ENCODE measurements at places on chromosomes 6 and 20. TPM values are rescaled to one million over a fixed set of nuclear protein-coding genes. Genes with fewer than 3 reads are reported as not detected.

DNA sequence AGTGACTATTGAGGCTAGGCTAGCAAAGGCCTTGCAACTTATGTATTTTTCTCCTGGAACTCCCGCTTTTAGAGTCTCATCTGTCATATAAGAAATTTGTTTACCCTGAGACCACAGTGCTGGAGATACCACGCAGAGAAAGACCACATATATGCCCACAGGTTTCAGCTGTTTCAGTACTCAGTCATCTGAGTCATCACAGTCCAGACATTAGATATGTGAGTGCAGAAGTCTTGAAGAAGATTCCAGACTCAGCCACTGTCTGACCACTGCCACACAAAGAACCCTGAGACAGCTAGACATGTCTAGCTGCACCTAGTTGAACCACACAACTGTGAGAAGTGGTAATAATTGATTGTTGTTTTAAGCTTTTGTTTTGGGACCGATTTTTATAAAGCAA is 648.3 kb downstream of the EPM2A start:
- no peak for DNase-seq

DNA sequence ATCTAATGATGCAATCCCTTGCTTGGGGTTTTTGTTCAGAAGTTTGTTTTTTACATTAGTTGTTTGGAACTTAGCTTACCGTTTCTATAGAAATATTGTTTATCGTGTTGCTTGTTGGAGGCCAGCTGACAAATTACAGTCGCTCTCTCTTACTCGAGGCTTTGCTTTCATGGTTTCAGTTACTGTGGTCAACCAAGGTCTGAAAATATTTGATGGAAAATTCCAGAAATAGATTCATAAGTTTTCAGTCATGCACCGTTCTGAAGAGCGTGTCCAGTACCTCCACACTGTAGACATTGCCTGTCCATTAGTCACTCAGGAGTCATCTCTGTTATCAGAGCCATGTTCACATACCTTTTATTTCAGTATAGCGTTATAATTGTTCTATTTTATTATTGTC is 47.9 kb downstream of the DEK start:
- peak; percentile 7 for DNase-seq

GRCh38 chr20:25037288-25038102 is 20.4 kb downstream of the ACSS1 start:
- DNase-seq: no peak

Gene SLC4A11
- 0.32 TPM for total RNA-seq

- no peak for DNase-seq
Observed at GRCh38 chr6:11462742-11463397, 74.7 kb upstream of the TMEM170B start.

GRCh38 chr6:31336896-31337496 is 20.0 kb downstream of the HLA-B start:
- no peak for DNase-seq

DNA sequence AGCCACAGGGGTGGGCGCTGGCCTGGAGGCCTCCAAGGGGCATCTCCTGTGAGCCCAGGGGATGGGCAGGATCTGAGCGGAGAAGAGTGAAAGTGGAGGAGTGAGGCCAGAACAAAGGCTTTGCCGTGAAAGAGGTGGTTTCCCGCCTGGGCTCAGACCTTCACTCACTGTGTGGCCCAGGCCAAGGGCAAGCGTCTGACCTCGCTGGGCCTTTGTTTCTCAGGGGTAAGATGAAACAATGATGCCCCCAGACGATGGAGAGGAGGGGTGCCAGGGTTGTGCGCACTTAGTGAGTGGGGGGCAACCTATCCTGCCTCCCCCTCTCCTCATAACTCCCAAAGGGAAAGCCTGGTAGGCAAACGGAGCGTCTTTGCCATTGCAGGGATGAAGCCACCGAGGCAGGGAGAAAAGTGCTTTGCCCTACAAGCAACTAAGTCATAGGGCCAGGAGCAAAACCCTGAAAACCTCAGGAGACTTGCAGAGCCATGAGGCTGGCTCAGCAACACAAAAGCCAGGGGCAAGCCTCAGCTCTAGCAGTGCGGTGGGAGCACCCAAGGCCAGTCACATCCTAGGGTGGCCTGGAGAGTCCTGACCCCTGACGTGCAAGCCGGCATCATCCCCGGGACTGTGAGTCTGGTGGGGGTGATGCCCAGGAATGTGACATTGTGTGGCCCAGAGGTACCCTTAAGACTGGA is 897 bp upstream of the STMN3 start:
- no peak for DNase-seq

GRCh38 chr6:3744211-3744900 is 7.2 kb downstream of the PXDC1 start:
- no peak for DNase-seq

GRCh38 chr6:132298344-132298949 is 102.8 kb downstream of the MOXD1 start:
- DNase-seq: no peak

Gene HMGCLL1
- total RNA-seq: 4.3 TPM

- peak; percentile 29 for DNase-seq
Observed at GRCh38 chr20:22525069-22525820, 59.1 kb downstream of the FOXA2 start.

DNA sequence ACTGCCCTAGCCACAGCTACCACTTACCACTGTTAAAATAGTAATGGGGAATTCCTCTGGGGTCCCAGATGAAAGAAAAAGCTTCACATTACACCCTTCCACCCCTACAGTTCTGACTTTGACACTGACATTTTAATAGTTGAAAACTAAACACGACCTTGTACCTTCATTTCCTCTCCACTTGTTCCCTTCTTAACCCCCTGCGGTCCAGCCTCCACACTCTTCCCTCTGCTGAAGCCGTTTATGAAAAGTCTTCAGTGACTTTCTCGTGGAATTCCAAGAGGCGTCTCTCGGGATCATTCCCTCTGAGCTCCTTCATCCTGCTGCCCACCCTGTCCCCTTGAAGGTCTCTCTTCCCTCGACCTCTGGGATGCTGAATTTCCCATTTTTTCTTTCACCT is 36.6 kb upstream of the TIAM2 start:
- DNase-seq: no peak

Gene CD40
- 18.2 TPM for total RNA-seq

DNA sequence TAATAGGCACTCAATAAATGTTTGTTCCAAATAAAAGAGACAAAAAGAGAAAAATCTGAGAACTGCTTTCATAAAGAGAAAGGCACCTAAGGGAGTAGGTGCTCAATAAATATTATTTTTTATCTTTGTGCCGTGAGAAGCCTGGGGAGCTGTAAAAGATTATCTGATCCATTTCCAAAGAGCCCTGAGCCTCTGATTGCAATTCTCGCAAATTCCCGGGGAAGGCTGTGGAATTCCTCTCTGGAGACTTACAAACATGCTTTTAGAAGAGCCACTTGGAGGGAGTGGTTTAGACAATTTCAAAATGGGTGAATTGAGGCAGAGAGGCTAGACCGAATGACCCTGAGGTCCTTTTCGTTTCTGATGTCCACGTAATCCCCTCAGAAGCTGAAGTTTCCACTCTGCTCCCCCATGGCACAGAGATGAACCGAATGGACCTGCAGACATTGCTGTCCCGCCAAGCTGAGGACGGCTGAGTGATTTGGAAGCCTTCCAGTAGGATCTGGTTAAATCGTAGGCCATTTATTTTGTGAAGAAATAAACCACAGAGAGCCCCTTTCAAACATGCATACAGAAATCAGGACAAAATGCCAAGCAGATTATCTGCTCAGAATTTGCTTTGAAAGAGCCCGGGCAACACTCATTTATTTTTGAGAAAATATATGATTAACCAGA is 77.8 kb downstream of the PKHD1 start:
- no peak for DNase-seq

DNA sequence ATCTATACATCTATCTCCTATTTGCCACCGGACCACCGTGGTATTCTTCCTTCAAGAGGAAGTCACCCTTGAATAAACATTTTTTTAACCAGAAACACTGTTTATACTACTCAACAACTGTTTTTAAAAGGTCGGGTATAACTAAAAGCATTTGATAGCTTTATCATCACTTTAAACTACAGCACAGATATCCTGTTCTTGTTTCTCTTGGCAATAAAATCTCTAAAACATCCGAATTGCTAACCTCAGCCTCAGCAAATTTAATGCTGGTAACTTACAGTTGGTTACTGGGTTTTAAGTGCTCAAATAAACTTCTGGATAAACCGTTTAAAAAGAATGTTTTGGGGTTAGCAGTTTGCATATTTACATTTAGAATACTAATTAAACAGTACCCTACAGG is 20.4 kb downstream of the ZUP1 start:
- no peak for DNase-seq

GRCh38 chr6:117540670-117541069 is 58.2 kb downstream of the DCBLD1 start:
- DNase-seq: no peak

Gene SMIM13
- 11.5 TPM for total RNA-seq

GRCh38 chr6:149392535-149392934 is 7.5 kb upstream of the SUMO4 start:
- DNase-seq: no peak

DNA sequence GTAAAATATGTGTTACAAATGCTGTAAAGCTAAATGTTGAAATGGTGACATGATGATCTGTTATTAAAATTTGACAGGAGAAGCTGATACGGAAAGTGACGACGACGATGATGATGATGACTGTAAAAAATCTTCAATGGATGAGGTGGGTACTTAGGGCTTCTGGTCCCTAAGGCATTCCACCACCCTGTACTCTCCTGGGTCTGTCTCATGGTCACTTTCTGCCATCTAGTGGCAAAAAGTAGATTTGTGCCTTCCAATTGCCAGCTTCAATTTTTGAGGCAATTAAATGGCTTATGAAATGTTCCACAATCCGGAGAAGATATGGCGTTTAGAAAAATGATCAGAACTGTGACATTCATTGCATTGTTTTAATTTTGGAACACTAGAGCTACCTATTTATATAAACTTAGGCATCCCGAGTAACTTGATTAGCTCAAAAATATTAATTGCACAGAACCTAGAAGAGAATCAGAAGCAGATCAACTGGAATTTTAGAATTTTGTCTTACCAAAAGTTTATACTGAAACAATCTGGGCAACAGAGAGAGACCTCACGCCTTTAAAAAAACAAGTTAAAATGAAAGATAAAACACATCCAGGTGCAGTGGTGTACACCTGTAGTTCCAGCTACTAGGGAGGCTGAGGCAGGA is 346.5 kb upstream of the PLCB4 start:
- no peak for DNase-seq

Gene DDX43
- total RNA-seq: 0.80 TPM

Gene XKR7
- total RNA-seq: not detected

DNA sequence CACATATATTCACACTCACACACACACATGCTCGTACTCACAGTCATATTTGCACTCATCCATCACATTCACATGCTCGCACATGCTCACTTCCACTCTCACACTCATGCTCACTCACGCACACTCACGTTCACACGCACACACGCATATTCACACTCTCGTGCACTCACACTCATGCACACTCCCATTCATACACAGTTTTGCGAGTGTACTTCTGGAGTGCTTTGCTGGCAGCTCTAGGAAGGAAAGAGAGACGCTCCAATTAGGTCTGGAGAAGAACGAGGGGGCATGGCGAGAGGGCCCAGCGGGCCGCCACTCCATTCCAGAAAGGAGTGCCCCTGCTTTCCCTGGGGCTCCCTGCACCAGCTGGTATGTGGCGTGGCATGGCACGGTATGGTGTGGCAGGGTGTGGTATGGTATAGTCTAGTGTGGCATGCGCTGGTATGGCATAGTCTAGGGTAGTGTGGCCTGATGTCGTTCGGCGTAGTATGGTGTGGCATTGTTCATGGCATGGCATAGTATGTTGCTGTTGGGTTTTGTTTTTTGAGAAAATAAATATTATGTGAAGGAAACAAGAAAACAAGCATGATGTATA is 216.8 kb upstream of the CDYL start:
- DNase-seq: peak; percentile 55

Gene KCNK15
- 3.6 TPM for total RNA-seq

- DNase-seq: no peak
Observed at GRCh38 chr6:157748839-157749571, 74.0 kb upstream of the SNX9 start.

GRCh38 chr6:155075930-155076695 is 81.0 kb downstream of the TIAM2 start:
- peak; percentile 47 for DNase-seq

Gene ATP6V1G2
- total RNA-seq: 2.3 TPM

Gene MED23
- total RNA-seq: 18.1 TPM

Gene GPR6
- not detected for total RNA-seq

Gene COL9A3
- 22.9 TPM for total RNA-seq

DNA sequence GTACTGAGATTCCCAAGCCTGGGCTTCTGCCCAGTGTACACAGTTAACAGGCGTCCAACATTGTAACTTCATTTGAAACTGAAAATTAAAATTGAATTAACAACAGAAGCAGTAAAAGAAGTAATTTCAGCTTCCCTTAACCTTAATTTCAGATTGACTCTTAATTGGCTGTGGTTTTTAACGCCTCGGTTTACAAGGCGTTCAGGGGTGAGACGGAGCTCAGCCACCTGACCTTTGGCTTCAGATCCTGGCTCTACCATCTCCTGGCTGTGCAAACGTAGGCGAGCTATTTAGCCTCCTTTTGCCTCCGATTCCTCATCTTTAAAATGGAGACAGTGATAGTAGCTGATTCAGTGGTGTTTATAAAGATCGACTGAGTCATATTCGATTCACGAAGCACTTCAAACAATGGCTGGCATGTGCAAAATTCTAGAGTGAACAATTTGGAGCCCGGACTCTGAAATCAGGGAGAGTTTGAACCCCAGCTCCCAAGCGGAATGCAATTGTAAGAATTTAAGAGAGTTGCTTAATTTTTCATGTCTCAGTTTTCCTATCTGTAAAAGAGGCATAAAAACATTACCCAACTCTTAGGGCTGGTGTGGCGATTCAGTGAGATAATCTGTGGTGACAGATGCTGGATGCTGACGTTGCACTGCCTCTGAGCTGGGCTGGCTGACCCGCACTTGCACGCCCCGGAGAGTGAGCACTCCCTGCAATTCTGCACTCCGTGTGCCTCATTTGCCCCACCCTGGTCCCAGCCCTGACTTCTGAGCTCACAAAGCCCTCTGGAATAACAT is 23.5 kb upstream of the OCSTAMP start:
- DNase-seq: no peak

Gene AP5S1
- 7.9 TPM for total RNA-seq

- no peak for DNase-seq
Observed at GRCh38 chr20:38126932-38127621, 38.0 kb downstream of the TGM2 start.

DNA sequence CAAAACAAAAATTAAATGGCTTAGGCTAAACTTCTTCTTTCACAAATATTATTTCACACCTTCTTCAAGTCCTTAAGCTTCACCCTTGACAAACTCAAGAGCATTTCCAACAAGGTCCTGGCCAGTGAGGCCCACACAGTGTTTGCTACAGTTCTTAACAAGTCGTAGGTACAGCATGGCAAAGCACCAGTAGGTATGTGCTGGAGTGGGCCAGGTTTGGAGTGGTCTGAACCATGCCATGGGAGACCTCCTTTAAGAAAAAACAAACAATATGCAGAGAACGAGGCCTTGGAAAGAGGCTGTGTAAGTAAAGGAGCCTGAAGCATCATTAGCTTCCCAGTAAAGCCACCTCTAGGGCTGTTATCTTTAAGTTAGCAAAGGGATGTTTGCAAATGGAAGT is 154.3 kb upstream of the SNX9 start:
- DNase-seq: no peak

Measured in esophagus muscularis mucosa (tissue), 4 donors.